Mesothelial cell of epicardium (in vitro differentiated cells): ENCODE measurements at places on chromosomes 7 and 10.

GRCh38 chr10:60048091-60048501 lies 141.7 kb upstream of the CCDC6 start:
- no peak for DNase-seq

DNA sequence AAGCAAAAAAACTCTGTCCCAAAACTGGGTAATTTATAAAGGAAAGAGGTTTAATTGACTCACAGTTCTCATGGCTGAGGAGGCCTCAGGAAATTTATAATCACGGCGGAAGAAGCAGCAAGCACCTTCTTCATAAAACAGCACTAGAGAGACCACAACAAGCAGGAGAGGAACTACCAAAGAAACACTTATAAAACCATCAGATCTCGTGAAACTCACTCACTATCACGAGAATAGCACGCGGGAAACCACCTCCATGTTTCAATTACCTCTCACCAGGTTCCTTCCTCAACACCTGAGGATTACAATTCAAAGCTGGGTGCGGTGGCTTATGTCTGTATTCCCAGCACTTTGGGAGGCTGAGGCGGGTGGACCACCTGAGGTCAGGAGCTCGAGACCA lies 48.5 kb downstream of the PDIA4 start:
- no peak for DNase-seq

DNA sequence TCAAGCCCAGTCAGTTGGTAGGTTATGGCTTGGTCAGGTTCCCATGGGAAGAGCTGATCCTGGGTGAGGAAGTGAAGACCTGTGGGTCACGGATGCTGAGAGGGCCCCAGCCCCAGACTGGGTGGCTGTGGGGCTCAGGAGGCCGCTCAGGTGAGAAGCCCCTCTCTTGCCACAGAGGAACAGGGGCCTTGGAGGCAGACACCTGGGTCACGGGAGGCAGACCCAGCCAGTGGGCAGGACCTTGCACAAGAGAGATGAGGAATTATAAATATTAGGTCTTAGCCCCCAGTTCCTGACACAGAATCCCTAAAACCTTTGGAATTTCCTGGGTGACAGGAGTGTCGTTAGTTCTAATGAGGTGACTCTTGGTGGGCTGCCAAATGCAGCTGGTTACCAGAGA lies 10.6 kb upstream of the CRHR2 start:
- DNase-seq: no peak

DNA sequence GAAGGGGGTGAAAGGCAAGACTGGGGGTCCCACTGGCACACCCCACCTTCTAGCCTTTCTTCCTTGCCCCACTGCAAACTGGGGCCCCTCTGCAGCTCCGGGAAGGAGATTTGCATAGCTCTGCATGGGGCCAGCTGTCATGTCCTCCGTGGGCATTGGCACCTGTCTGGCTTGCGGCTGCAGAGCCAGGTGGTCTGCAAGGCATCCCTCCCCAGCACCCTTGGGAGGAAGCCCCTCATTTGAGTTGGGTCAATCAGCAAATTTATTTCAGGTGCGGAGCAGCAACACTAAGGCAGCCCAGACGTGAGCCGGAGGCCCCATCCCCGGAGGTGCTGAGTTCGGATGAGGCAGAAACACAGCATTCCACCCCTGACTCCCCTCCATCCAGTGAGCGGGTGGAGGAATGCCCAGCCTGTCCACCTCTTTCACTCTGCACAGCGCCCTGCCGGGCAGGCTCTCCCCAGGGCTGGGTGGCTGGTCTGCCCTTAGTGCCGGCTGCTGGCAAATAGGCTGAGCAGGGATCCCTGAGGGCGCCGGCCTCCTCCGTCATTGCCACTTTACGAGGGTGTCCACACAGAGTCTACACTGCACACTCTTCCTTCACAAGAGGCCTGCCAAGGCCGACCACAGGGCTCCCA lies 143.2 kb downstream of the TCERG1L start:
- DNase-seq: peak; percentile 36

- DNase-seq: no peak
Measured at GRCh38 chr10:92845921-92846320, 2.4 kb upstream of the EXOC6 start.

- DNase-seq: no peak
Measured at GRCh38 chr7:100148225-100148558, 526 bp upstream of the LAMTOR4 start.
